Right cardiac atrium (tissue), 5 donors: ENCODE measurements at places on chromosomes 5 and 9. TPM values are rescaled to one million over a fixed set of nuclear protein-coding genes. Genes with fewer than 3 reads are reported as not detected.
A peak's percentile ranks its signal among the peaks of the same experiment; 100 is the strongest.

The KIF4B gene
- not detected for polyA plus RNA-seq

The PCDHGA2 gene
- 2.2 TPM for polyA plus RNA-seq

DNA sequence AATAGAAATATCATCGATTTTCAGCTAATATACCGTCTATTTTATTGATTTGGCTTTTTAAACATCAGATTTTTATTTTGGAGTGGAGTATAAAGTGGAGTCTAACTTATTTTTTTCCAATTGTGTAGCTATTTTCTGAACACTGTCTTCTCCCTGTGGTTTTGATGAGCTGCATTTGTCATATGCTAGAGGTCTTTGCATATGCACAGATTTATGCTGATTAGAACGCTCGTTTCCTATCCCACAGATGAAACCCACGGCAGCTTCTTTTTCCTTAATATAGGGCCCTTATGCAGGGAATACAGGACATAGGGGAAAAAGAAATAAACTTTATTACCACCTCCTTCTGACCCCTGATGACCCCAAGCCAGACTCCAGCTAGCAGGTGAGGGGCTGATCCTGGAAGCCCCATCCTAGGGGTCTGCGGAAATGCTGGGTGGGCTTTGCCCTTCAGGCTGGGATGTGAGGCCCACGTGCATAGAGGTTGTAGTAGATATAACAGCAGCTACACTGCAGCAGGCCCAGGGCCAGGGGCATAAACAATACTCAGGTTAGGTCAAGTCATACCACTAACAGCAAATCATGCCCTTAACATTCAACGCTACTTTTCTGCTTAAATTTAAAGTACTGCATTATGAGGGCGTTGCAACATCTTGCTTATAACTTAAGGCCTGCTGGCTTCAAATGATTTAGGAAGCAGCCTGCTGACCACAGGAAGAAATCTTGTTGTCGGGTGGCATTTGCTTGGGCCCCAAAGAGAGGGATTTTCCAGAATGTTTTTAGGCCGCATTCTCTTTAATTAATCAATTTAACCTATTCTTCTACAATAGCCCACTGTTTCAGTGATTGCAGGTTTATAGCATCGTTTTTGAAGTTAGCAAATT lies 28.5 kb downstream of the MVB12B start:
- no peak for DNase-seq

GRCh38 chr5:171712616-171713015 lies 73.0 kb upstream of the SMIM23 start:
- no peak for DNase-seq

The NDST1 gene
- polyA plus RNA-seq, result 45.9 TPM

The TMEM215 gene
- 0.07 TPM for polyA plus RNA-seq

The CCL27 gene
- 0.18 TPM for polyA plus RNA-seq

The SPINK5 gene
- polyA plus RNA-seq, result 1.3 TPM

GRCh38 chr9:19286634-19287188 lies 56.2 kb downstream of the DENND4C start:
- peak; percentile 32 for DNase-seq

DNA sequence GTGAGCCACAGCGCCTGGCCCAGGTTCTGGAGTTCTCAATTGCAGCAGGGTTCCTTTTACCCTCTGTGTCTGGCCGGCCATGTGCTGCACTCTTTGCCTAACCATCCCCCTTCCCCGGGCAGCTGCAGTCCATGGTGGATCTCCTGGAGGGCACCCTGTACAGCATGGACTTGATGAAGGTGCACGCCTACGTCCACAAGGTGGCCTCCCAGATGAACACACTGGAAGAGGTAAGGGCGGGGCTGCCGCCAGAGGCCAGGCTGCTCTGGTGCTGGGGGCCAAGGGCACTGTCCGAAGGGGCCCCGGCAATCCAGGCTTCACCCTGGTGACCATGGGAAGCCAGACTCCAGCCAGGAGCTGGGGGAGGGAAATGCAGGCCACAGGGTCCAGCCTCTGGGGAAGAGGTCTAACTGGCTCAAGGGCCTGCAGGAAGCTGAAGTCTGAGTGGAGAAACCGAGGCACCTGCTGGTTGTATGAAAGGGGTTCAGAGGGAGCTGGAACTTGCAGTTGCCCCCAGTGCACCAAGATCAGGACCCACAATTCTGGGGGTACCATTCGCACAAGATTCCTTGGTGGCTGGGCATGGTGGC lies 18.1 kb downstream of the OLFML2A start:
- no peak for DNase-seq

The PCDHA9 gene
- not detected for polyA plus RNA-seq

DNA sequence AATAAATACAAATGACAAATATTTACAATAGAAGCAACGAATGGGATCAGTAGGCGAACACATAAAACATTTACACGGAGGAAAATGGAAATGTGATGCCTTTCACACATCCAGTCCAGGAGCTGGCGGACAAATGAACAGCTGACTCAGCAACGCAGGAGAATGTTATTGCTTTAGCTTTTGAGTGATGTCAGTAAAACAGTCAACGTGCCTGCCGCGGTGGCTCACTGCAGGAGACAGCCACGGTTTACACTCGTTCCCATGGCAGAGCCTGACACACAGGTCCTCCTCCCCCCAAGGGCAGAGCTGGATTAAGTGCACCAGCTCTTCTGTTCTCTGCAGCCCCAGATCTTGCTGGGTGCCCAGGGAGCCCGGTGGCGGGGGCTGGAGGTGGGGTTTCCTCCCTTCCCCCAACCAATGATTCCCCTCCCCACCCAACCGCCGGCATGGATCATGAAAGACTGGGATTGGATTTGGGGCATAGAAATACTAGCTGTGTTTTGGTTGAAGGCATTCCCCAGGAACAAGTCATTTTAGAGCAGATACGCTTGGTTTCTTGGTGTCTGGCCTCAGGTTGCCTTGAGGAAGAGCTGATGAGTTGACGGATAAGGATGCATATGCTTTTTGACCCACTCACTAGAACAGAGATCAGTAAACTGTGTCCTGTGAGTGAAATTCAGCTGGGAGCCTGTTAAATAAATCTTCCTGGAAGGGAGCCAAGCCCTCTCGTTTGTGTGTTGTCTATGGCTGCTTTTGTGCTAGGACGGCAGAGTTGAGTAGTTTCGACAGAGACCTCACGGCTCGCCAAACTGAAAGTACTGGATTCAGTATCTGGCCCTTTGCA lies 12.5 kb downstream of the STC2 start:
- peak; percentile 70 for DNase-seq

- DNase-seq, result no peak
These were observed 104.3 kb upstream of the PCSK1 start for GRCh38 chr5:96537386-96537785.

GRCh38 chr5:115963566-115963965 lies 1.3 kb downstream of the LVRN start:
- no peak for DNase-seq

GRCh38 chr5:91219091-91219802 lies 163.9 kb downstream of the ARRDC3 start:
- DNase-seq, result no peak

GRCh38 chr5:322281-322941 lies 897 bp downstream of the AHRR start:
- DNase-seq, result no peak

- DNase-seq, result no peak
These were observed 686 bp downstream of the BRD9 start for GRCh38 chr5:891837-892393.

DNA sequence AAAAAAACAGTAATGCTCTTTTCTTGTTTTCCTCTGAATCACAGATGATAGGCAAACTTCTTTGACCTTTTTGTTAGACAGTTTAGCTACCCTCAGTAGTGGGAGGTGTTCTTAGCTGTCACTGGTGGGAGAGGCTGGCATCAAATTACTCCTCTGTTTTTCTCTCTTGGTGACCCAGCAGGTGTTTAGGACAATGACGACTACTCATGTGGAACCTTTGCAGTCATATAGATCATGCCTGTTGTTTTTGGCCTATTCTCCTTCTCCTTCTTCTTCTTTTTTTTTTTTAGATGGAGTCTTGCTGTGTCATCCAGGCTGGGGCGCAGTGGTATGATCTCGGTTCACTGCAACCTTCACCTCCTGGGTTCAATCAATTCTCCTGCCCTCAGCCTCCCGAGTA lies 15.4 kb upstream of the NPR2 start:
- no peak for DNase-seq

GRCh38 chr5:97162045-97162444 lies 19.6 kb upstream of the LIX1 start:
- peak; percentile 47 for DNase-seq

GRCh38 chr9:76624391-76625048 lies 139.7 kb upstream of the PCA3 start:
- DNase-seq, result no peak

- no peak for DNase-seq
These were observed 17.9 kb downstream of the ZSWIM6 start for GRCh38 chr5:61349935-61350334.

The IL13 gene
- polyA plus RNA-seq, result not detected

DNA sequence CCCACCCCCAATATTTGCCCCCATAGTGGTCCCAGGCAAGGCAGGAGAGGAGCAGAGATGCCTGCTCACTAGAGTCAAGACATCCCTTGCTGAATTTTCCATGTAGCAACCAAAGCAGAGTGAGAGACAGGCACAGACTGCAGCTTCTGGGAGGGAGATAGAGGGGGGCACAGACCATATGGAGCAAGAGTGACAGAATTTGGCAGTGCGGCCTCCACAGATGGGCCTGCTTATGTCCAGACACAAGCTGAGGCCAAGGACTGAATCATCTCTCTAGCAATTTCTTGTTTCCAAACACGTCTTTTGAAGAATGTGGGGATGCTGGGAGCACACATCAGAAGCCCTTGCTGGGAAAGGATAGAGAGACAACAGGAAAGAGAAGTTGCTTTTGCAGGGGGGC lies 53.0 kb upstream of the ALDH1B1 start:
- no peak for DNase-seq

The EMB gene
- 3.7 TPM for polyA plus RNA-seq

GRCh38 chr9:127907867-127908659 lies 8.7 kb upstream of the ST6GALNAC6 start:
- DNase-seq, result no peak

DNA sequence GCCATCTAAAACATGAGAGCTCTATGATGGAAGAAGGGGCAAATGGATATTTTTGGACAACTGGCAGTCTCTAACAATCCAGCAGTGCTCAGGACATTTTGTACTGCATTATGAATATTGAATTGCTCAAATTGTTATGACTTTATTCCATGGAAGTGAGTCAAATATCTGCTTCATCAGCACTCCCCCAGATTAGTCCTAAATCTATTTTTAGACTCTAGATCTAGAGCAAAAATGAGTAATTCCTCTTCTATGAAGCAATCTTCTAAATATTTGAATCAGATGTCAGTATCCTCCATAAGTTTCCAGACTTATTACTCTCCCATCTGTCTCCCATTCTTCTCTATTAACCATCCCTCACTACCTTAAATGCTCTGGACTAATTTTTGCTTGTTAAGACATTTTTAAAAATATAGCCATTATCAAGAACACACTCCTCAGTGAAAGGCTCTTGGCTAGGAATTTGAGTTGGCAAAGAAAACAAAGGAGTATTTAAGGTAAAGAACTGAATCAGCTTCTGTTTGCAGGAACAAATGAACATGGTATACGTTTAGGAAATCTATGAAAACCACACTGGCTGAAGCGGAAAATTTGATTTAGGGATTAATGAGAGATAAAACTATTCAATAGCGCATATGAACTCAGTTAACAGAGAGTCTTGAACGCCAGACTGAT lies 300.9 kb downstream of the MCTP1 start:
- DNase-seq, result no peak

- DNase-seq, result no peak
These were observed 471.5 kb downstream of the ZNF608 start for GRCh38 chr5:124274949-124275348.

DNA sequence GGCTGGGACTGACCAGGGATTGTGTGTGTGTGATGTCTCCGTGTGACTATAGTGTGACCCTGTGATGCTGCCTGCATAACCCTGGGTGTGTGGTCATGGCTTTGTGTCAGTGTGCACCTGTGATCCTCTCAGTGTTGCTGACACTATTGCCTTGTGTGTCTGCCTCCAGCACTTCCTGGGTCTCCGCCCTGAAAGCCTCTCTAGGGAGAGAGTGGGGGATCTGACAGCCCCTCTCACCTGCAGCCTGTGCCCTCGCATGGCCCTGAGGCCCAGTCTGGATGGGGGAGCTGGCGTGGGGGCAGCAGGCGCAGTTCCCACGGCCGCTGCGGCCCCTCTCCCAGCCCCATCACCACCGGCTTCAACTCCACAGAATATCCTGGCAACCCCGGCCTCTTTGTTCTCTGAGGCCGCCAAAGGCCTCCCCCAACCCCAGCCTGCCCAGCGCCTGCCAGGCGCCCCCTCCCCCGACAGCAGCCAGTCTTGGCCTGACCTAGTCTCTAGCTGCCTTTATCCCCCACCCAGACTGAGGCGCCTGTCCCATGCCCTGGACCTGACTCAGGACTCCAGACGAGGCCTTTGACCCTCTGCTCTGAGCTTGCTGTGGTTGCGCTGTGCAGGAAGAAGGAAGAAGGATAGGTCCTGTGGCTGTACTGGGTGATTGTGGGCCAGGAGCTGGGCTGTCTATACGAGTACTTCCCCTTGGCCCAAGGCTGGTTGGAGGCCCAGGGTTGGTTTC lies 38.7 kb downstream of the CXXC5 start:
- DNase-seq, result peak; percentile 75

DNA sequence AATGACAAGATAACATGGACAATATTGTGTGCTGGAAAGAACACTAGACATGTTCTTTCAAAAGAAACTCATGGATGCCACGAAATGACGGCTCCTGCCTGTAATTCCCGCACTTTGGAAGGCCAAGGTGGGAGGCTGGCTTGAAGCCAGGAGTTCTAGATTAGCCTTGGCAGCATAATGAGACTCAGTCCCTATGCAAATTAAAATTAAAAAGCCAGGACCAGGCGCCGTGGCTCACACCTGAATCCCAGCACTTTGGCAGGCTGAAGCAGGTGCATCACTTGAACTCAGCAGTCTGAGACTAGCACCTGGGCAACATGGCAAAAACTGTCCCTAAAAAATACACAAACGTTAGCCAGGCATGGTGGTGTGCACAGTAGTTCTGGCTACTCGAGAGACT lies 814.2 kb downstream of the BRINP1 start:
- DNase-seq, result no peak
